ENCODE measurements at places on chromosomes 5 and 9.

- no peak for DNase-seq
Measured at GRCh38 chr5:147177125-147177840, 57.5 kb upstream of the STK32A start.

DNA sequence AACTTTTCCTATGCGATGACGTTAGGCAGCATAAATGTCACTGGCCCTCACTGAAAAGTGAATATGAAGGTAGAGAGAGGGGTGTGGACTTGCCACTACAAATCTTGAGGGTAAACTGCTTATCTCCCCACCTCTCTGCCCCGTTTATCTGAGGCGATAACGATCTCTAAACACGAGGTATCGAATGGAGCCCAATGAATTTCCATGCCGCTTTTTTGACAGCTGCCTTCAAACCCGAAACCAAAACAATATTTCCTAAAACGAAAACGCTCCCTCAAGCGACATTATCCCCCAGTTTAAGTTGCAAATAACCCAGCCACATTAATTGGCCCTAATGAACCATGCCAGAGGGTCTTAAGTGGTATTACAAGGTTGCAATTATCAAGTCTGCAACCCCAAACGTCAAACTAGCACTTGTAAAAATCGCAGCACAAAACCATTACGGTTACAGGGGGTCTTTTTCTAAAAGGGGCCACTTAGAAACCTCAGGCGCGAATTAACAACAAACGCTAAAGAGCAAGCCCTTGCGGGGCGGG, 1.4 kb downstream of the NR3C1 start:
- DNase-seq, result peak; percentile 29

DNA sequence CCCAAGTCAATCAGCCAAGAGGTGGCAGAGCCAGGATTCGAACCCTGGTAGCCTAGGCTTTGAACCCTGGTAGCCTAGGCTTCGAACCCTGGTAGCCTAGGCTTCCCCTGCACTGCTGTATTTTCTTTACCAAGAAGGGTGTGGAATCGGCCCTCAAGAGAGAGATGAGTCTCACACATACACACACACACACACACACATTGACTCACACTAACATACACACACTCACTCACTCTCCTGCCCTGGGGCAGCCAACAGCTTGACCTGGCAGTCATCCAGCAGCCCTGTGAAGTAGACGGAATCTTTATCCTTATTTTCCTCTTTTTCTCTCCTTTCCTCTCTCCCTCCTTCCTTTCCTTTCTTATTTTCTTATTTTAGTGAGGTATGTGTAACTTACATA, 55.4 kb upstream of the RPL26L1 start:
- DNase-seq, result no peak

GRCh38 chr5:167242701-167243100, 1048.7 kb upstream of the WWC1 start:
- DNase-seq, result no peak

GRCh38 chr9:22206833-22207232, 197.7 kb upstream of the CDKN2B start:
- DNase-seq, result no peak

GRCh38 chr5:50667653-50668595, 1.5 kb downstream of the PARP8 start:
- no peak for DNase-seq

DNA sequence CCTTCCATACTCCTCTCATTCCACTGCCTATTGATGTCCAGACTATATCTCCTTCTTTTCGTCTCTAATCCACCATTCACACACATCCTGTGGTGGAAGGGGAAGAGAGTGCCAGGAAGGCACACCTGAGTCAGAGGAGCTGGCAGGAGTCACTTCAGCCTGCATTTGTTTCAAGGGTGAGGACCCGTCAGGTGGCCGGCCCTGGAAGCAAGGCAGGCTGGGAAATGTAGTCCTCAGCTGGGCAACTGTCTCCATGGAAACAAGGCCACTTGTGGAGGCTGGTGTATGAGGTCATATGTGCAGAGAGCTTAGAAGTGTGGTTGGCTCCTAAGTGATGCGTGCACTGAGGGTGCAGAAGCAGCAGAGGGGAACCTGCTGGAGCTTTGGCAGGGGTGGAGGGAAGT, 278.4 kb downstream of the NSG2 start:
- no peak for DNase-seq

DNA sequence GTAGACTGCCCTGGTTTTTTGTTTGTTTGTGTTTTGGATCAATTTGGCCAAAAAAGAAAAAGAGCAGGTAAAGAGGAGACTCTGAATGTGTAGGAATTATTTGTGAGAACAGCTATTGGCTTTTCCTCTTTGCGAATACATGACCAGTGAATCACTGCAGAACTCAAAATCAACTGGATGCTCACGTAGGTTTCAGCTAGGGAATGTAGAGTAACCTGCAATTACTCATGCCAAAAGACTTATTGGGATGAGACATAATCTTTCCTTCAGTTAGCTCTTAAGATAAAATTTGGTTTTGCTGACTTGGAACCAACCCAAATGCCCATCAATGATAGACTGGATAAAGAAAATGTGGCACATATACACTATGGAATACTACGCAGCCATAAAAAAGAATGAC, 348.0 kb downstream of the NPR3 start:
- DNase-seq, result no peak

- DNase-seq, result no peak
Measured at GRCh38 chr9:85067792-85068191, 398.3 kb downstream of the NTRK2 start.

DNA sequence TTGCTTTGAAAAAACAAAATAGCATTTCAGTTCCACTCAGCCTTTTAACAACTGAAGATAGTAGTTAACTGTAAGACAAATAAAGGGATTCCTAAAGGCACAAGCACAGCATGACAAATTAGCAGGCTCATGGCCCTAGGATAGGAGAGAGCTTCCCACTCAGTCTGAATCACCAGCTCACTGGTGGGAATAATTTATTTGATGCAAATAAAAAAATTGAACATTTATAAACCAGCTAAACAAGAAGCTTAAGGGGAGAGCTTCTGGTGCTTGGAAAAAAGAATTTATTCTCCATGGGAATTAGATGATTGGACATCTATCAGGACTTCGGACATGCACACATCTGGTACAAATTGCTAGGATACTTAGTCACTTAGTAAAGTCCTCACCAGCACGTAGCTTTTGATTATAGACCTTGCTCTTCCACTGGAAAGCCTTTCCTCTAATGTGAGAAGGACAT, 294.1 kb upstream of the TNC start:
- no peak for DNase-seq

- no peak for DNase-seq
Measured at GRCh38 chr9:26296910-26297572, 595.6 kb downstream of the CAAP1 start.

GRCh38 chr9:137726764-137727163, 108.0 kb downstream of the EHMT1 start:
- DNase-seq, result no peak

- DNase-seq, result no peak
Measured at GRCh38 chr9:27590651-27591050, 17.4 kb upstream of the C9orf72 start.

- DNase-seq, result no peak
Measured at GRCh38 chr5:144815131-144815530, 644.5 kb downstream of the KCTD16 start.

- DNase-seq, result no peak
Measured at GRCh38 chr5:79605560-79605959, 6.7 kb upstream of the TENT2 start.

DNA sequence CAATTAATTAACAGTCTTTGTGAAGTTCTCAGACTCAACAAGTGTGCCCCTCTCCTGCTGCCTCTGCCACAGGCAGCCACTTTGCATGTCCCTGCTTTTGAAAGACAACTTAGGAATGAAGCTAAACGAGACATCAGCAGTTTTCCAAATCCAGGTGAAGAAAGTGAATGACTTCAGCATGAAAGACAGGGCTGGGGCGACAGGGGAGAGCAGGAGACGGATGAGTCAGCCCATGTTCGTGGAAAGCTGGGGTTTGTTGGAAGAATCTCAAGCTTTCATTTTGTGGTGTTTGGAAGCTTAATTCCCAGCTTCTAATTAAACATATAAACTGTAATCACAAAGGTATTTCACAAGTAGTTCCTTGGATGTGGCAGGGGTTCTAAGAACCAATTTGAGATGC, 207.8 kb upstream of the MAP3K1 start:
- no peak for DNase-seq

GRCh38 chr9:127112056-127112455, 10.4 kb downstream of the ANGPTL2 start:
- DNase-seq, result no peak

DNA sequence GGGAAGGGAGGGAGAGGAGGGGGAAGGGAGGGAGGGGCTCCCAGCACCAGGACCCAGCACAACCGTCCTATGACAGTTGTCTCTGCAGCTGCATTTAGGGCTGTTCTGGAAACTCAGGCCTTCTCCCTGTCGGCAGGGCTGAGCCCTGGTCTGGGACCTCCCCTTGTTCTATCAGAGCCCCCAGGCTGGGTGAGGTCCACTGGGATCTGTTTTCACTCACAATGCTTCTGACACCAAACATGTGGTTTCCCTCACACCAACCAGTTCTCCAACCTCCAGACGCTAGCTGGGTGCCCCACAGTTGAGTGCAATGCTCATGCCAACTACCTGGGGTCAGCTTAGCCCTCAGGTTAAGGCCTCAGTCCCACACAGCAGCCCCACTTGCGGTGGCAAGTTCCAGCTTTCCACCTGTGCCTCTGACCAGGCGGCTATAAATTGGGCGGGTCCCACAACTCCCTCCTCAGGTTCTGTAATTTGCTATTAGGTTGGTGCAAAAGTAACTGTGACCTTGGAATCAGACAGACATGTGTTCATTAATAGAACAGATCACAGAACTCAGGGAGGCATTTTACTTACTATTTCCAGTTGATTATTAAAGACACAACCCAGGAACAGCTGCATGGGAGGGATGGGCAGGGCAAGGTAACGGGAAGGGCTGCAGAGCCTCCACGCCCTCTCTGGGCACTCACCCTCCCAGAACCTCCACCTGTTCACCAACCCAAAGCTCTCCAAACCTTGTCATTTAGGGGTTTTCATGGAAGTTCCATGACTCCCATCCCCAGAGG, 13.5 kb downstream of the ADAMTS2 start:
- no peak for DNase-seq

DNA sequence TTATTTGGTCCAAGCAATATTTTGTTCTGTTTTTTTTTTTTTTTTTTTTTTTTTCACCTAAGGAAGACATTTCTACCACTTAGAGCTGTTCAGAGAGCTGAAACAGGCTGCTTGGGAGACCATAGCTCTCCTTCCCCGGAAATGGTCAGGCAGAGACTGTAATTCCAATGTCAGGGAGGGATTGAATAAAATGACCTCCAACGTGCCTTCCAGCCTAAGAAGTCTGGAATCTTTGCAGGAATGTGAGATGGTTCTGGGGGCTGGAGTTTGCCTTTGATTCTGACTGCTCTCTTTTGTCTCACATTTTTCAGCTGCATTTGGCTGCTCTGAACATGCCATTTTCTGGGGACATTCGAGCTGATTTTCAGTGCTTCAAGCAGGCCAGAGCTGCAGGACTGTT, 38.3 kb upstream of the TGFBR1 start:
- DNase-seq, result no peak

DNA sequence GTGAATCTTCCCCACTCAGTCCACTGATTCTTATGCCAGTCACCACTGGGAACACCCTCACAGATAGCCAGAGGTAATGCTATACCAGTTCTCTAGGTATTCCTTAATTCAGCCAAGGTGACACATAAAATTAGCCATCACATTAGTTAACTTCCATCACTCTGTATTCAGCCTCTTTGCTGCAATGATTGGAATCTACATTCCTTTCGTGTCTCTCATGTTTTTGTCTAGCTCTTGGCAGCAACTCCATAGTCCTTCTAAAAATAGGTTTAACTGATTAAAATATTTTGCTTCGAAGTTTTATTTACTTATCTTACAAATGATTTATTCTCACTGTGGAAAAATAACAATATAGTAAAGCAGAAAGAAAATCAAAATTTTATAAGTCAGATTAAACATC, 19.6 kb upstream of the RNF20 start:
- DNase-seq, result no peak

DNA sequence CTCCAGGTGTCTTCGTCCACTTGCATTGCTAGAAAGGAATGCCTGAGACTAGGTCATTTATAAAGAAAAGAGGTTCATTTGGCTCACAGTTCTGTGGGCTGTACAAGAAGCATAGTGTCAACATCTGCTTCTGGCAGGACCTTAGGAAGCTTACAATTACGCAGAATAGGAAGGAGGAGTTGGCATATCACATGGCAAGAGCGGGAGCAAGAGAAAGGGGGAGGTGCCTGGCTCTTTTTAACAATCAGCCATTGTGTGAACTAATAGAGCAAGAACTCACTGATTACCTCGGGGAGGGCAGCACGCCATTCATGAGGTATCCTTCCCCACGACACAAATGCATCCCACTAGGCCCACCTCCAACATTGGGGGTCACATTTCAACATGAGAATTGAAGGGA, 134.4 kb upstream of the EFNA5 start:
- DNase-seq, result no peak

DNA sequence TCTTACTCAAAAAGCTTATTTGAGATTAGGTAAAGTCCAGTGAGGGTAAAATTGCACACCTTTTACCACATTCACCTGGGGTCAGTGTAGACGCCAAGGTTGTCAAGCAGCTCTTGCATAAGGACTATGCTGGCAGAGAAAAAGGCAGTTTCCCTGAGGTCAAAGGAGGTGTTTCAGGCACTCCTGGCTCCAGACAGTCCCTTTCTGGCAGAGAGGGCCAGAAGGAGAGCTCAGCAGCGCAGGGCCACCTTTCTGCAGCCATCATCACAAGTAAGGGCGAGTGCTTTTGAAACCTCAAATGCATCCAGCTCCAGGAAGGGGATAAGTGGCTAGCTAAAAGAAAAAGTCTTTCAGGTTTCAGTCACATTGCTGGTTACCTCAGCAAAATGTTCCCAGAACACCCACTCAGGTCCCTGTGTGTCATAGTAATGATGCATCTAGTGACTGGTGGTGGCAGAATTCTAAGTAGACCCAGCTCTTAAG, 16.7 kb upstream of the IL13 start:
- DNase-seq, result no peak

DNA sequence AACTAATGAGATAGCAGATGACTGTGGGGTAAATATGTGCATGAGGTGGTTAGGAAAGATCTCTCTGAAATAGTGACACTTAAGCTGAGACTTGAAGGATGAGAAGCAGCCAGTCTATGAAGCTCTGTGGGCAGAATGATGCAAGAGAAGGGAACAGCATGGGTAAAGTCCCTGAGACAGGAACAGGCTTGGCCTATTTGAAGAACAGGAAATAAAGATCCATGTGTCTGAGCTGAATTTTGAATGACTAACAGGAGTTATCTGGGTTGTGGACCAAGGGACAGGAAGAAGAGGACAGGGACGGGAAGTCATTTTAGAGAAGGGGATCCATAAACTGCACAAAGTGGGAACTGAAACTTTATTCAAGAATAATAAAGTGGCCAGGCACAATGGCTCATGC, 25.6 kb upstream of the HMGCS1 start:
- DNase-seq, result no peak
